ENCODE measurements at places on chromosomes 3 and 15.

DNA sequence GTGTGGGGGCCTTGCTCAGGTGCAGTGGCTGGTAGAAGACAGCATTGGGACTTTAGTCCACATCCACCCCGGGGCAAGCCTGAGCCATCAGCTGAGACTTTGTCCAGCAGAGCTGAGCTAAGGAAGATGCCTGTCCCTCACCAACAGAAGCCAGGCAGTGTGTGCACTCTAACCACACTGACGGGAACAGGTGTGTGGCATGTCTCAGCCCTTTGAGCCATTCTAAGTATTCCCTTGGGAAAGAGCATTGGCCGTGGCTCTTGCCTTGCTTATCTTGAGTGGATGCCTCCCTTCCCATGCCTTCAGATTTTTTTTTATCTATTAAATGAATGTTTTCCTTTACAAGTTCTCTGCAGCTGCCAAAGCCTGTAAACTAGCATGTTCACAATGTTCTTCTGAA is 3.5 kb downstream of the GABRA5 start:
- DNase-seq, result no peak

GRCh38 chr15:49813625-49814024 is 192.8 kb downstream of the DTWD1 start:
- no peak for DNase-seq

- no peak for DNase-seq
These were observed 37.0 kb downstream of the UMPS start for GRCh38 chr3:124767264-124767663.

DNA sequence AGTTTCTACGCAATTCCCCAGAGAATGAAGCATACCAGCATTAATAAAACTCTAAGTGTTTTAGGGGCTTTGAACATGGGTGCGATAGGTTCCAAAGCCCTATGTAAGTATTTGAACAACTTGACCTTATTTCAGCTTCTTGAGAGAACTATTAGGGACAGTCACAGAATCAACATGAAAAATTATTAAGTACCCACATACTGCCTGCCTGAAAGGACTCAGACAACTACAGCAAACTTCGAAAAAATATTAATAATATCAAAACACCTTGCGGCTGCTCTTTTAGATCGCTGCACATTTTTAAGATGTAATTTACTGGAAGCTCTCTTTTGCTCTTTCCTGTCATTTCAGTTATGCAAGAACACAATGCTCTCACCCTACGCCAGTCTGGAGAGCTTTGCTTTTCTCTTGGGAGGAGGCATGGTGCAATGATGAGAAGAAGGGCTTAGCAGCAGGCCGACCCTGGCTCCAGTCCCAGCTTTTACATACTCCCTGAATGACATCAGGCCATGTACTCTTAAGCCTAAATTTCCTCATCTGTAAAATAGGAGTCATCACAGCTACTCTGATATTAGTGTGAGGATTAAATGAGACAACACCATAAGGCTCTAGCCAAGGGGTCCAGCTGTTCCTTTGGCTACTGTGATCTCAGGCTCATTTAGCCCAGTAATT is 640.7 kb downstream of the FHIT start:
- DNase-seq, result no peak

DNA sequence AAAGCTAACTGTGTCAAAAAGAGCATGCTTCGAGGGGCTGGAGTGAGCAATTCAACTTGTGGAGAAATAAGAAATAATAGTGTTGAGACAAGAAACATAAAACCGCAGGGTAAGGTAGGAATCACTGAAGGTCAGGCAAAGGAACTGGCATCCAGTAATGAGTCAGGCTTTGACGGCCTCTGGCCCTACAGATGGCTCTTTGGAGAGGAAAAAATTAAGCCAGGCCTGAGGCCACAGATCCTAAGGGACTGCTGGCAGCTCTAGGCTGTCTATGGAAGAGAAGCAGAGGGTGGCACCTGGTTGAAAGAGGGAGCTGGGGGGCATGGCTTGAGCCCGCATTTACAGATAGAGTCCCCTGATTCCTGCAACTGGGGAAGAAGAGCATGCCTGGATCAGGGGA is 28.6 kb upstream of the ZSCAN2 start:
- no peak for DNase-seq

- DNase-seq, result no peak
These were observed 23.3 kb downstream of the SPRED1 start for GRCh38 chr15:38275959-38276358.

DNA sequence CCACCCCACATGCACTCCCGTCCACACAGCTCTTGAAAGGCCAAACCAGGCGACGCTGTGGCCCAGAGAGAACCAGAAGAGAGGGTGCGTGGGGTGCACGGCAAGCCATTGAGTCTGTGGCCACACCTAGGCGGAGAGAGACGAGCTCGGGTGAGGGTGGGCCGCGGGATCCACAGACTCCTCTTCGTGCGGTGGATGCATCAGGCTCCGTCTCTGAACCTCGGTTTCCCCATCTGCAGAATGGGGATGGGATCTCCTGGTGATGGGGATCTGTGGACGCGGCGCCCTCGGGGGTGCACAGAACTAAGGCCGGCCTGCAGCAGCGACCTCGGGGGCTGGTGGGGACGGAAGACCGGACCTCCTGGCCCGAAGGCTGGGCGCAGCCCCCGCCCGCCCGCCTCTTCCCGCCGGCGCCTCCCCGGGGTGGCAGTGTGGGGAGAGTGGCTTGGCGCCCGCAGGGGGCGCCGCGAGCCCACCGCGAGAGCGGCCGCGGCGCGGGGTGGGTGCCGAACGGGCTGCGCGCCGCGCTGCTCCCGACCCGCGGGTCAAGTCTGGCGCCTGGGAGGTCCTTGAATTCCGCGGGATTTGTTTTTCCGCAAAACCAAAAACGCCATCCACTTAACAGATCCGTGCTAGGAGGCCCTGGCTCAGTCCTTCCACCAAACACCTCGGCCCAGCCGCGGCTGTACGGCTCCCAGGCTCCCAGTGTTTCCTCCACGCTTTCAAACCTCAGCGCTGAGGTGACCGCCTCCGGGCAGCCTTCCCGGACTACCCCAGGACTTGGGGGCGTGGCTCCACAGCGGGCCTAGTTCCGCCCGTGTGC is 13.2 kb upstream of the ADPGK start:
- no peak for DNase-seq

DNA sequence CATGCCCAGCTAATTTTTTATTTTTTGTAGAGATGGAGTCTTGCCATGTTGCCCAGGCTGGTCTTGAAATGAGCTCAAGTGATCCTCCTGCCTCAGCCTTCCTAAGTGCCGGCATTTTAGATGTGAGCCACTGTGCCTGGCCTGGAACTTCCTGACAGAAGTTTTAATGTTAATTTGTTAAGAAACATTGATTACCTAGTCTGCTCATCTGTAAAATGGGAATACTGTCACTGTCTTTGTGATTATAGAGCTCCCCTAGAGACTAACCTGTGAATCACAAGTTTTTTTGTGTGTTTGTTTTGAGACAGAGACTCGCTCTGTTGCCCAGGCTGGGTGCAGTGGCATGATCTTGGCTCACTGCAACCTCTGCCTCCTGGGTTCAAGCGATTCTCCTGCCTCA is 4.3 kb upstream of the EIF3J start:
- DNase-seq, result no peak

GRCh38 chr15:56207711-56208110 is 36.0 kb downstream of the RFX7 start:
- no peak for DNase-seq

- DNase-seq, result no peak
These were observed 217.3 kb downstream of the SNRPN start for GRCh38 chr15:25171856-25172687.

- no peak for DNase-seq
These were observed 122.7 kb downstream of the B3GALNT1 start for GRCh38 chr3:160982491-160982890.

- DNase-seq, result no peak
These were observed 86.9 kb downstream of the C3orf80 start for GRCh38 chr3:160312014-160312624.

DNA sequence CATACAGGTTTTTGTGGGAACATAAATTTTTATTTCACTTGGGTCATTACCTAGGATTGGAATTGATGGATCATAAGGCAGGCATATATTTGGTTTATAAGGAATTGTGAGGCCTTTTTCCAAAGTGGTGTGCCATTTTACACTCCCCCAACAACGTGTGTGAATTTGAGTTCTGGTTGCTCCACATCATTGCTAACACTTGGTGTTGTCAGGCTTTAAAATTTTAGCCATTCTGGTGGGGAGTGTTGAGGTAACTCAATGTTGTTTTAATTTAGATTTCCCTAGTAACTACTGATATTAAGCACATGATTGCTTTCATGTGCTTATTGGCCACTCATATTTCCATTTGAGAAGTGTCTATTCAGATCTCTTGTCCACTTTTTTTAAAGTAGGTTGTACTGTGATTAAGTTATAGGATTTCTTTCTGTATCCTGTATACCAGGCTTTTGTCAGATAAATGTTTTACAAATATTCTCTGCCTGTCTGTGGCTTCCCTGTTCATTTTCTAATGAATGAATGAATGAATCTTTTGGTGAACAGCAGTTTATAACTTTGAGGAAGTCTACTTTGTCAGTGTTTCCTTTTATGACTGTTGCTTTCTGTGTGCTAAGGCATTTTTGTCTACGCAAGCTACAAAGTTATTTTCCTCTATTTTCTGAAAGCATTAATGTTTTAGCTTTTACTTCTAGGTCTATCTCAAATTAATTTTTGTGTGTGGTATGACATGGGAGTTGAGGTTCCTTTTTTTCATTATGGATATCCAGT is 17.9 kb upstream of the NR2C2 start:
- no peak for DNase-seq

DNA sequence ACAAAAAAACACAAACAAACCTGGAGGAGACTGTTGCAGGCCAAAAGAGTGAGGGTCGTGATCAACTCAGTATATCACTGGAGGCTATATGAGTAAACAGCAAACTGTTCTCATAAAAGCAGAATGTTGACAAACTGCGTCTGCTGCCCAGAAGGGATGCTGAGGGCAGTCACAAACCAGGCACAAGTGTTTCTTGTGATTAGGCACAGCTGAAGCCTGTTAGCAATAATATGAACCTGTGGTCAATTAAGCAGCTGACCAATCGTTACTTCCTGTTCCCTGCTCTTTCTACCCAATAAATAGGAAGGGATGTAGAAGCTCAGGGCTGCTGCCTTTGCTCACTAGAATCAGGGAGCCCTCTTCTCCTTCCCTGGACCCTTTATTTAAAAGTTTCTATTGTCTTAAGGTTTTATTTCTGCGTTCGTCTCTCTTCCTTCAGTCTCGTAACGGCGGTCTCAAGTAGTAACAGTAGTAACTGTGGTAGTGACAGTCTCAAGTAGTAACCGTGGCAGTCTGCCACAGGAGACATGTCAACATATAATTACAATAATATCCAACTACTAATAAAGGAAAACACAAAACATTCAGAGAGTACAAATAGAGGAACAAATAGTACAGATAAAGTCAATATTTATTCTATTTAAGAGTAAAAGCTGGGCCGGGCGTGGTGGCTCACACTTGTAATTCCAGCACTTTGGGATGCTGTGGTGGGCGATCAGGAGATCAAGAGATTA is 698.4 kb upstream of the CCDC54 start:
- DNase-seq, result no peak

GRCh38 chr3:127775398-127776109 is 46.8 kb downstream of the MGLL start:
- DNase-seq, result peak; percentile 47

- DNase-seq, result no peak
These were observed 14.0 kb downstream of the PLXNA1 start for GRCh38 chr3:126996905-126997304.

- DNase-seq, result no peak
These were observed 105.7 kb upstream of the MCTP2 start for GRCh38 chr15:94125698-94126097.

- DNase-seq, result no peak
These were observed 31.7 kb downstream of the SLC6A6 start for GRCh38 chr3:14434126-14434497.

DNA sequence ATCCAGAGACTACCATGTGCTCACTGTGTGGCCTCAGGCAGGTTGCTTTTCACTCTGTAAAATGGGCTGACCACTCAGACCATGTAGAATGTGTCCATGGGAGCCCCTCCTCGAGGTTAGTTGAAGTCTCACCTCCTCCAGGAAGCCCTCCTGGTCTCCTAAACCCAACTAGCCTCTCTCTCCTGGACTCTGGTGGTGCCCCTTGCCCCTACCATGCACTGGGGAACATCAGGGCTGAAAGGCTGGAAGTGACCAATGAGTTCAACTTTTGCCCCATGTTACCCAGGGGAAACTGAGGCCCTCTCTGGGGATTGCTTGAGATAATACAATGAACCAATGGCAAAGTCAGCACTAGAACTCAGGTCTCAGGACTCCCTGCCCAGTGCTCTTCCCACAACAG is 69.2 kb upstream of the SLC6A6 start:
- no peak for DNase-seq

GRCh38 chr3:12984023-12984823 is 89.0 kb downstream of the IQSEC1 start:
- DNase-seq, result peak; percentile 65

- DNase-seq, result no peak
These were observed 4.6 kb upstream of the SKIL start for GRCh38 chr3:170352936-170353335.

DNA sequence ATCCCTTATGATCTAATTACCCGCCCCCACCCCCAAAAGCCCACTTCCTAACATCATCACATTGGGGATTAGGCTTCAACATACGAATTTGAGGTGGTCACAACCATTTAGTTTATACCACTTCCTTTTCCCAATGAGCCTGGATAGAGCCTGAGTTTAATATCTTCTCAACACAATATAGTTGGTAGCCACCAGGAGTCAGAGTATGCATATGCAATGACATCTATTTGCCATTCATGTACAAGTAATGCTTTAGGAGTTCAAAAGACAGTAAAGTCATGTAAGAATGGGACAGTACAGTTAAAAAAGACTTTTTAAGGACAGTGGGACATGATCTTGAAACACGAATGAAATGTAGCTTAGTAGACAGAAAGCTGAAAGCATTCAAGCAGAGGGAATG is 172.4 kb downstream of the DCLK3 start:
- DNase-seq, result no peak

DNA sequence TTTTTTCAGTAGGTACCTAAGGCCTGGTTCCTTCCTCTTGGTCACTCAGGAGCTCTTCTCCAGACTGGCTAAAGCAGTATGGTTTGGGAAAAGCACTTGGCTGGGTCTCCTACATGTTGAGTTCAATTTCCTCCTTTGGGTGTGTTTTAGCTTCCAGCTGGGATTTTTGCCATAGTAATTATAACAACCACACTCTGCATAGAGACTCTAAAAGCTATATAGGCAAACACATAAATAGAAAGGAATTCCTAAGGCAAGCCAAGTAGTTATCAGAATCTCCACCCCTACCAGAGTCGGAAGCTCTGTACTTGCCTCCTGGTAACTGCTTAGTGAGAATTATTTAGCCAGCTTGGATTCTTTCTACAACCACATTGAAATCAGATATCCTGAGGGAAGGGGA is 48.6 kb downstream of the FOXL2 start:
- DNase-seq, result no peak
